ENCODE measurements at places on chromosomes 6 and 20.

DNA sequence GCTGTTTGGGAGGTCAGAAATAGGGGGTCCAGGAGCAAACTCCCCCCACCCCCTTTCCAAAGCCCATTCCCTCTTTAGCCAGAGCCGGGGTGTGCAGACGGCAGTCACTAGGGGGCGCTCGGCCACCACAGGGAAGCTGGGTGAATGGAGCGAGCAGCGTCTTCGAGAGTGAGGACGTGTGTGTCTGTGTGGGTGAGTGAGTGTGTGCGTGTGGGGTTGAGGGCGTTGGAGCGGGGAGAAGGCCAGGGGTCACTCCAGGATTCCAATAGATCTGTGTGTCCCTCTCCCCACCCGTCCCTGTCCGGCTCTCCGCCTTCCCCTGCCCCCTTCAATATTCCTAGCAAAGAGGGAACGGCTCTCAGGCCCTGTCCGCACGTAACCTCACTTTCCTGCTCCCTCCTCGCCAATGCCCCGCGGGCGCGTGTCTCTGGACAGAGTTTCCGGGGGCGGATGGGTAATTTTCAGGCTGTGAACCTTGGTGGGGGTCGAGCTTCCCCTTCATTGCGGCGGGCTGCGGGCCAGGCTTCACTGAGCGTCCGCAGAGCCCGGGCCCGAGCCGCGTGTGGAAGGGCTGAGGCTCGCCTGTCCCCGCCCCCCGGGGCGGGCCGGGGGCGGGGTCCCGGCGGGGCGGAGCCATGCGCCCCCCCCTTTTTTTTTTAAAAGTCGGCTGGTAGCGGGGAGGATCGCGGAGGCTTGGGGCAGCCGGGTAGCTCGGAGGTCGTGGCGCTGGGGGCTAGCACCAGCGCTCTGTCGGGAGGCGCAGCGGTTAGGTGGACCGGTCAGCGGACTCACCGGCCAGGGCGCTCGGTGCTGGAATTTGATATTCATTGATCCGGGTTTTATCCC is at the start of gene VEGFA:
VEGFA (plus strand) TSS at position 686 of the 846 bp plus-strand sequence.
- peak within 1 kb of the TSS; percentile 87 for H3K4me3 ChIP-seq
- no peak within 1 kb of the TSS for H3K27ac ChIP-seq
- DNase-seq: peak; percentile 88

DNA sequence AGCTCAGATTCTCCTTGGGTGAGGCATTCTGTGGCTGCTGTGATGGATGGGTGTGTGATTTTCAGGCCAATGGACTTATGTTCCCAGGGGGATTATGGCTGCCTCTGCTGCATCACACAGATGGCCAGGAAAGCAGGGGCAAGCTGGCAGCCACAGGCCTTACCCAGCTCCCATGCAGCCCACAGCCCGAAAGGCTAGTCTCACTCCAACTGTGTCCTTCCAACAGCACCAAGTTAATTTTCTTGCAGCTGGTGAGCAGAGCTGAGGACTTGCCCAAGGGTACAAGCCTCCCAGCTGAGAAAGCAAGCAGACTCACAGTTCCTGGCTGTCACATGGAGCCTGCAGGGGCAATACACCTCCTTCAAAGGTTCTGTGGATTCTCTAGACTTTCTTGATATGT is 155.2 kb upstream of the KHDRBS2 start:
- no peak overlapping the region for H3K4me3 ChIP-seq

- no peaks in the 10 kb centered on the region for H3K36me3 ChIP-seq
- no peaks in the 10 kb centered on the region for H3K4me1 ChIP-seq
- H3K4me3 ChIP-seq: no peak overlapping the region
- no peaks in the 10 kb centered on the region for H3K27me3 ChIP-seq
- DNase-seq: no peak
- no peak overlapping the region for H3K27ac ChIP-seq
These were observed 482.0 kb upstream of the POU3F2 start for GRCh38 chr6:98352348-98352747.

- peaks cover 6% of the 10 kb centered on the region for H3K36me3 ChIP-seq
- H3K4me1 ChIP-seq: no peaks in the 10 kb centered on the region
- no peak overlapping the region for H3K27ac ChIP-seq
These were observed 8.7 kb downstream of the TRIB3 start for GRCh38 chr20:389220-389619.

DNA sequence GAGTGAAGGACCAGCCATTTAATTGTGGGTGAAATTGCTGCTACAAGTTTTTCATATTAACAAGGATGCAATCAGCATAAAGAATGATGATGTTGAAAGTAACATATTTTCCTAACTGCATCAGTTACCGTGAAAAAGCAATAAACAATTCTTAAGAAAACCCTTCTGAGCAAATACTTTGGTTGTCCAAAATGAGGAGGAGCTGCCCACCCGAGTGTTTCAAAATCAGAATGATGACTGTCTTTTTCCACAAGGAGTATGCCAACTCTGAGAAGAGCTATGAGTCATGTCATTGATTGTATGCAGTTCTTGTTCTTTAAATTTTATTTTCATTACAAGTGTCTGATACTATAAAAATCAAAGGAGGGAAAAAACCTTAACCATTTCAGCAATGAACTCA is 470.5 kb downstream of the COL12A1 start:
- no peaks in the 10 kb centered on the region for H3K27me3 ChIP-seq
- no peaks in the 10 kb centered on the region for H3K4me1 ChIP-seq
- no peak overlapping the region for H3K27ac ChIP-seq
- H3K36me3 ChIP-seq: no peaks in the 10 kb centered on the region

DNA sequence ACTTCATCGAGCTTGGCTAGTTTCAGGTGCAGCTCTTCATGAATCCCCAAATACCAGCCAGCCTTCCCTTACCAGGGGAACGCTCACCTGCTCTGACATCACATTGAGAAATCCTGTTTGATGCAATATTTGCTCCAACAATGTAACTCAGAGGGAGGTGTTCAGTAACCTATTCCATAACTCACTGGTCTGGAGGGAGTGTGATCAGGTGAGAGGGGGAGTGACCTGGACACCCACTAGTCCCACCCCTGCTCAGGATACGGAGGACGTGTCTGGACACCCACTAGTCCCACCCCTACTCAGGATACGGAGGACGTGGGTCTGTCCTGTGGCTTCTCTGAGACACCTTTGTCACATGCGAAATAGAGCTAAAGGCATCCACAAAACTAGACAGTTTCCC is 70.3 kb downstream of the HUS1B start:
- peaks cover 19% of the 10 kb centered on the region for H3K36me3 ChIP-seq
- H3K4me1 ChIP-seq: no peaks in the 10 kb centered on the region
- no peaks in the 10 kb centered on the region for H3K27me3 ChIP-seq
- no peak overlapping the region for H3K27ac ChIP-seq
- no peak for DNase-seq
- no peak overlapping the region for H3K4me3 ChIP-seq

DNA sequence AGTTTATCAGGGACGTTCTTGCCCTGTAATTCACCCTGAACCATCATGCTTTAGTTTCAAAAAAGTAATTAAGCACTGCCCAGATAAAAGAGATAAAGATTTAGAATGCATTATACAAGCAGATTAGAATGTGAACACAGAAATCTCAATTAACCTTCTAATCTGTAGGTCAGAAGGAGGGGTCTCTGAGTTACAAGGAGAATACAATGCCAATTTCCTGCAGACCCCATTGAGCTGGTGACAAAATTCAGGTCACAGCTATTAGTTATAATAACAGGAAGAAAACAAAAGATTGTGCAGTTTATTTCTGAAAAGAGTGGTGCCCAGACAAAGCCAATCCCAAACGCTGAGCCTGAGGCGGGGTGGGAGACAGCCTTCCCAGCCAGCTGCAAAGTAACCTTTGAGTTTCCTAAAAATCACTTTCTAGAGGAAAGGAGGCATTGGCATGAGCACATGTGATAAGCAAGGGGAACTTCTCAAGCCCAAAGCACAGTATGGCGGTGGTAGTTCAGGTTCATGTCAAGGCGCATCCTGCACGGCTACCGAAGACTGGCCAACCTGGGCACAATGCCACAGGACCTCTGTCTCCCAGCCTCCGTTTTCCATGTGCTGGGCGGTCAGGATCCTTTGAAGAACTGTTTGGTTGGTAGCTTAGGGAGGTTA is 192.5 kb downstream of the TTLL2 start:
- H3K4me1 ChIP-seq: no peaks in the 10 kb centered on the region
- no peak overlapping the region for H3K4me3 ChIP-seq
- H3K36me3 ChIP-seq: no peaks in the 10 kb centered on the region
- no peak for DNase-seq
- no peaks in the 10 kb centered on the region for H3K27me3 ChIP-seq
- H3K27ac ChIP-seq: no peak overlapping the region

DNA sequence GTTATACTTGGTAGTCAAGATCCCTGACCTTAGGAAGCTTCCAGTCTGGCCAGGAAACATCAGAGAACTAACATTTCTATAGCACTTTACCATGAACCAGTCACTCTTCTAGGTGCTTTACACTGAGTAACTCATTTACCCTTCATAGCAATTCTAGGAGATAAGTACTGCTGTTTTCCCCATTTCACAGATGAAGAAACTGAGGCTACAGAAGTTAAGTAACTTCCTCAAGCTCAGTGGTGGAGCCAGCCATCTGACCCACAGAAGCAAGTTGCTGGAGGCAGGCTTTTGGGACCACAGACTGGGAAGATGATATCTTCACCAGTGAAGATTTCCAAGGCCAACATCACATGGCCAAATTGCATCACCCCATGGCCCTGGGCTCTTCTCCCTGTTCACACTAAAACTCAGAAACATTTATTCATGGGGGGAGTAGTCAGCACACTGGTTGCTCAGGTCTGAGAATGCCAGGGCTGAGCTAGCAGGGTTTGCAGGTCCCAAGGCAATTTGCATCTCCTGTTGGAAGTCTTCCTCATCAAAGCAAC is 70.3 kb downstream of the UNC5CL start:
- no peak for DNase-seq
- no peak overlapping the region for H3K4me3 ChIP-seq
- no peaks in the 10 kb centered on the region for H3K36me3 ChIP-seq
- no peaks in the 10 kb centered on the region for H3K4me1 ChIP-seq
- H3K27me3 ChIP-seq: no peaks in the 10 kb centered on the region

GRCh38 chr20:62308102-62308822 is 5.5 kb downstream of the ADRM1 start:
- no peak overlapping the region for H3K4me3 ChIP-seq
- DNase-seq: no peak
- H3K27ac ChIP-seq: no peak overlapping the region
- no peaks in the 10 kb centered on the region for H3K4me1 ChIP-seq
- H3K27me3 ChIP-seq: no peaks in the 10 kb centered on the region

DNA sequence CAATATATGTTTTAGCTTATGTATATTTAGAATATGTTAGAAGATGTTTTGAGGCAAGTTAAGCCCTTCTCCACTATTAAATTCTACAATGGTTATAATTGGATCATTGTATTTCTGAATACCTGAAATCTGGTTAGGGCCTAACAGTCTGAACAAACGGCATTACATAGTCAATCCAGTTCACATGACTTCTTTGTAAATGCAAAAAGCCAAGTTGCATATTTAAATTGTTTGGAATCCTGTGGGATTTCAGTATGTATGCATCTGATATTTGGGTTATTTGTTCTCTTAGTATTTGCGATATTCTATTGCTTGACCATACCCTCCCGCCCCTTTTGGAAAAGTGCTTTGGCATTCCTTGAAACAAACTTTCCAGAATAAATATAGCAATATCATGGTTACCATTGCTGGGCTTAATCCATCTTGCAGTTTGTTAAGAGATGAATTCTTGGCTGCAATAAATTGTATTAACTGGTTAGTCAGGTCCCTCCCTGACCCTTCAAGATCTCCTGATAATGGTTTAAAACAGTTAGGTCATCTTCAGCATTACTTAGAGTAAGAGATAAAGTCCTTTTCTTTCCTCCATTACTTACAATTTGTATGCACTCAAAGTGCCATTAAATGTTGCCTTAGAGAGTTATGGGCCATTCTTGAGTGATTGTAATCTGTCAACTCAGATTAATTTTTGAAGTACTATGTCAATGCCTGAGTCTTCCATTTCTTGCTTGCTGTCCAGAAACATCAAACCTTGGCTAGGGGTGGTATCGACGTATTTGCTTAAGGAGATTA is 36.5 kb downstream of the LRRC1 start:
- no peak overlapping the region for H3K27ac ChIP-seq
- H3K27me3 ChIP-seq: no peaks in the 10 kb centered on the region
- no peaks in the 10 kb centered on the region for H3K36me3 ChIP-seq
- no peak for DNase-seq
- H3K4me3 ChIP-seq: no peak overlapping the region

DNA sequence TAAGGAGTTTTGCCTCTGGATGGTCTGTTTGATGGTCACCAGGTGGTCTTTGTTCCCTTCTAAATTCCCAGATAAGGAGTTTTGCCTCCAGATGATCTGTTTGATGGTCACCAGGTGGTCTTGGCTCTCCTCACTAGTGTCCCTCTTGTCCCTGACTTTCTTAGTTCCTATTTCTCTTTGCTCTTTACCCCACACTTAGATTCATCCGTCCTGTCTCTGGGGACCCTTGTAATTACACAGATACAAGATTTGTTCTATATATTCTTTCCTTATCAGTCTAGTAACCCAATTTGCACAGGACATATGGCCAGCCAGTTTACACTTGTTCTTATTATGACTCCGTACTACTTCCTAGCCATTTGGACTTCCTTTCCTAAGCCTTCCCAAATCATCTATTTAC is 84.0 kb upstream of the B3GAT2 start:
- peaks cover 3% of the 10 kb centered on the region for H3K4me1 ChIP-seq
- no peak overlapping the region for H3K4me3 ChIP-seq
- H3K27ac ChIP-seq: no peak overlapping the region
- no peak for DNase-seq

- 0 out of 2 replicates have a peak, but pooled peaks cover 3% of the 10 kb centered on the region for H3K36me3 ChIP-seq
- H3K4me3 ChIP-seq: 0 out of 3 replicates have a peak overlapping the region, but pooled peaks have one; percentile 35
- DNase-seq: no peak
- peaks cover 44% of the 10 kb centered on the region for H3K27me3 ChIP-seq
- no peaks in the 10 kb centered on the region for H3K4me1 ChIP-seq
These were observed 9.3 kb upstream of the RNGTT start for GRCh38 chr6:88972504-88973423.

GRCh38 chr6:119140196-119141140 is 62.0 kb upstream of the FAM184A start:
- no peaks in the 10 kb centered on the region for H3K27me3 ChIP-seq
- H3K4me3 ChIP-seq: no peak overlapping the region
- DNase-seq: no peak
- no peaks in the 10 kb centered on the region for H3K4me1 ChIP-seq

DNA sequence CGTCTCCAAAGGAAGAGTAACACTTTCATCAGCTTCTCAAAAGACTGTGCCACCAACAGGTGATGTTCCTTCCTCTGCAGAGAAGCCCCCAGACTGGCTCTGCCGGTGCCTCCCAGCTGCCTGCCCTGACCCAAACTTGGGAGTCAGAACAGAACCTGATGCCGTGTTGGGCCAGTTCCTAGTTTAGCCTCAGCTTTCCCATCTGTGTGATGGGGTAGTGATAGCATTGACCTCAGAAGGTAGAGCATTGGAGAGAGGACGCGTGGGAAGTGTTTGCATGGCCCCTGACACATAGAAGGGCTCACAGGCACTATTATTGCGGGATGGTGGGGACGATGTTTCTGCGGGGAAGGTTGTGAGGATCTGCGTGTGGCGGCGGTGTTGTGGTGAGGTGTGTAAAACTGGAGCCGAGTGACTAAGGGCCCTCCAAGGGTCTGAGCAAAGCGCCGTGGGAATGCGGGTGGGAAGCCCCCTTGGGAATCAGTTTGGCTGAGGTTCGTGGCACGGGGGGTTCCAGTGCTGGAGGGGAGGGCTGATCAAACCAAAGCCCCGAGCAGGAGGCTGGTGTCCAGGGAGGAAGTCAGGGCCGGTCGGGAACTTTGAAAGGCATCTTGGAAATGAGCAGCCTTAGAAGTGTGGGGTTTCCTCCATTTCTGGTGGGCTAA is 1.7 kb downstream of the NTSR1 start:
- H3K36me3 ChIP-seq: no peaks in the 10 kb centered on the region
- H3K4me1 ChIP-seq: no peaks in the 10 kb centered on the region
- H3K27ac ChIP-seq: no peak overlapping the region
- peaks cover 12% of the 10 kb centered on the region for H3K27me3 ChIP-seq
- peak overlapping the region; percentile 41 for H3K4me3 ChIP-seq

GRCh38 chr6:107321793-107322192 is 137.6 kb downstream of the PDSS2 start:
- no peaks in the 10 kb centered on the region for H3K4me1 ChIP-seq
- no peaks in the 10 kb centered on the region for H3K36me3 ChIP-seq
- no peak for DNase-seq
- no peak overlapping the region for H3K4me3 ChIP-seq

Data from H9 (cell line).